Fibroblast of skin of right biceps (primary cell): ENCODE measurements at places on chromosomes 7 and 10.

DNA sequence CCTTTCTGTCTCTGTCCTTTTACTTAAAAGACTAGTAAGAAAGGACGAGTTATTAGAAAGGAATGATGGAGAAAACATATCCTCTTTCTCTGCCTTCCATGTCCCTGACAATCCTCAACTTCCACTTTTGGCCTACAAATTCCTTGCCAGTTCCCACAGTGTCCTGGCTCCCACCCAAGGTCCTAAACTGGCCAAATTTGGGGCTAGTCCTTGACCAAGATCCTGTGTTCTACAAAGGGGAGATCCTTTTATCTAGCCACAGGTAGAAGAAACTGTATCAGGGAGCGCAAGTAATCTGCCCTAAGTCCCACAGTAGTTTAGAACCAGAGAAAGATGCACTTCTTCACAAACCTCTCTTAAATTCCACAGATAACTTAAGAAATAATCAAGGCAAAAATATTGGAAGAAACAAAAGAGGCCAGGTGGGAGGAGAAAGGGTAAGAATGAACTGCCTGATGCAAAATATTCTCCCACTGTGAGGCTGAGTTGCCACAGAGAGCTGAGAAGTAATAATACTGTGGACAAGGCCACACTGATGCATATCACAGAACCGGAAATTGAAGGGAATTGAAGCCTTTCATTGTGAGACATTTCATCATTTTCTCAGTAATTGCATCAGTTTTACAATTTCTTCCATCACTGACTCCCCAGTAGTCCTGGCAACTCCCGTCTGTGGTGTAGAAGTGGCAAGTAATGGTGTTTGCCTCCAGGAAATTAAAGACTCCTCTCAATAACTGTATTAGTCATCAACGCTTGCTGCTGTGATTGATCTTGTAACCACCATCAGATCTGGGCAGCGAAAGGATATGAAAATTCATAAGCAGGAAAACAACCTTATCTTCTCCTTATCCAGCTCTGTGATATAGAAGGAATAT is 47.2 kb downstream of the DNAJC12 start:
- DNase-seq = peak; percentile 74

DNA sequence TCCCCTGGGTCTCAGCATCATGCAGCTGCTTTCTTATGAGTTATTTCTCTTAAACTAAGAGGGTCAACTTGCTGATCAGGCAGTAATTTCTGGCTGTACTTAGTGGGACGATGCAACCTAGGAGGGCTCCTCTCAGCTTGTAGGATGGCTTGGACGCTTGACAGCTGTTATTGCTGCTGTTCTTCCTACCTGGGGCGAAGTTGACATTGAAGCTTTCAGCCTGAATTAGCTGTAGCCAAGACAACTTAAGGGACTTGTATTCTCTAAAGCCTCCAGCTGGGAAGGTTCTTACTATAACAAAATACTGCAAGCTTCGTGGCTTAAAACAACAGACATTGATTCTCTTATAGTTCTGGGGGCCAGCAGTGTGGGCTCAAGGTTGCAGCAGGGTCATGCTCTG is 224.9 kb downstream of the ACTR3B start:
- no peak for DNase-seq

- peak; percentile 18 for DNase-seq
Observed at GRCh38 chr7:68562323-68562899, 1035.9 kb upstream of the AUTS2 start.

DNA sequence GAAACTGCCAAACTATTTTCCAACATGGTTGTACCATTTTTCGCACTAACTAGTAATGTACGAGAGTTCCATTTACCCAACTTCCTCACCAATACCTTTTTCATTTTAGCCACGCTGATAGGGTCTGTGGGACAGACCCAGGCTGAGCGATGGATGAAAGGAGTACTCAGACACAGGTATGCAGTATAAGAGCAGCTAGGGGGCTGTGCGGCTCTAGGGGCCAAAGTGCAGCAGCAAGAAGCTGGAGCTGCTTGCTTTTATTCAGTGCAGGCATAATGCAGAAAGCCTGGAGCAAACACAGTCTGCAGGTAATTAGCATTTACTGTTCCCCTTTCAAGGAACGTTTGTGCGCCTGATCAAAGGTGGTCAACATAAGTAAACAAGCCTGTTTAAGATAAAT is 21.0 kb downstream of the UCMA start:
- no peak for DNase-seq

GRCh38 chr7:123746931-123747488 is 1.8 kb downstream of the WASL start:
- DNase-seq = no peak

- DNase-seq = no peak
Observed at GRCh38 chr10:115030483-115031200, 62.5 kb upstream of the ATRNL1 start.

GRCh38 chr10:73639286-73639685 is 2.0 kb downstream of the MYOZ1 start:
- DNase-seq = no peak

DNA sequence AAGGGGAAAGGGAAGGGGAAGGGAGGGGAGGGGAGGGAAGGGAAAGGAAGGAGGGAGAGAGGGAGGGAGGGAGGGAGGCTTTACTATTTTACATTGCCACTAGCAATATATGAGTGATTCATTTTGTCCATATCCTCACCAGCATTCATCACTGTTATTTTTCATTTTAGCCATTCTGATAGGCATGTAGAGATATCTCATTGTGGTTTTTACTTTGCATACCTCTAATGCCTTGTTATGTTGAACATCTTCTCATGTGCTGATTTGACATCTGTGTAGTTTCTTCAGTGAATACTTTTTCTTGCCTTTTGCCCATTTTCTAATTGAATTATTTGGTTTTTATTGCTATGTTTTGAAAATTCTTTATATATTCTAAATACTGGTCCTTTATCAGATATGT is 52.7 kb downstream of the GCC1 start:
- peak; percentile 42 for DNase-seq

GRCh38 chr7:69746383-69746782 is 148.1 kb downstream of the AUTS2 start:
- no peak for DNase-seq

GRCh38 chr7:94160719-94161435 is 156.7 kb upstream of the BET1 start:
- DNase-seq = no peak

DNA sequence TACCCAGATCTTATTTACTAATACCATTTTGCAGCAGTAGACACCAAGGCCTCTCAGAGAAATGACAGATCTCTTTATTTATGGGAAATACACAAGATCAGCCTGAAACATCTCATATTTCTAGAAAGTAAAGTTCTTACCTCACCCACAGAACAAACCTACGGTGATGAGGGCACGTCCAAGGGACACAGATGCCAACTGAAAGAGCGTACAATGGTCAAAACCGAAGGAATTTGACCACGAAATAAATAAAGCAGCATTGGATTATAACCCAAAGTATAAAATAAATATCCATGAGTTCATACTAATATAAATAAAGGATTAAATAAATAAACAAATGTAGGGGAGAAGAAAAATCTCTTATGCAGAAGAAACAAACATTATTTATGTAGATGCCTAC is 747.0 kb downstream of the TNS3 start:
- no peak for DNase-seq

GRCh38 chr10:62058476-62058875 is 157.0 kb downstream of the ARID5B start:
- DNase-seq = no peak

- peak; percentile 42 for DNase-seq
Observed at GRCh38 chr7:29946428-29947186, 43.0 kb downstream of the SCRN1 start.

- DNase-seq = peak; percentile 74
Observed at GRCh38 chr7:137169282-137169698, 174.2 kb downstream of the PTN start.

DNA sequence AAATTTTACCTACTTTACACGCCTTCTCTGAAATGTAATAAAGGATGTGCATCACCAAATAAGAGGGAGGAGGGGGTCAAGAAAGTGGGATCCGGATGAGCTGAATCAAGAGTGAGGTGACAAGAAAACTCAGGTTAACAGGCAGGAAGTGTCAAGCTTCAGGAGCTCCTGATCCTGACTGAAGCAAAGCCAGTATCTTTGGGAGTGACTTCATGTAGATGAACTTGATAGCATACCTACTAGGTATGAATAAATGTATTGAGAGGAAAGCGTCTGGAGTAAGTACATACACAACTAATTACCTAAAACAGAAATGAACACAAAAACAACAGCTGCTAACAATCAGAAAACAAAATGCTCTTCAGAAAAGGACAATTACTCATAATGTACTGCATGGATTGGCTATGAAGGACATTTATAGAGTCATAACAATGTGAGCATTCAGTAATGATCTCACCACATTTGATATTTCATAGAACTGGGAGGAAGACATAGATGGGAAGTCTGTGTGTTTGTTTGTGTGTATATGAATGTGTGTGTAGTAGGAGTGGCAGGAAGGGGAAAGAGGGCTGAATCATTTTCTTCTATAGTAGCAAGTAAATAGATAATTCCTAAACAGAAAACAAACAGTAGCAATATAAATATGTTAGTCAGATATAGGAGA is 29.4 kb downstream of the PRKG1 start:
- no peak for DNase-seq

DNA sequence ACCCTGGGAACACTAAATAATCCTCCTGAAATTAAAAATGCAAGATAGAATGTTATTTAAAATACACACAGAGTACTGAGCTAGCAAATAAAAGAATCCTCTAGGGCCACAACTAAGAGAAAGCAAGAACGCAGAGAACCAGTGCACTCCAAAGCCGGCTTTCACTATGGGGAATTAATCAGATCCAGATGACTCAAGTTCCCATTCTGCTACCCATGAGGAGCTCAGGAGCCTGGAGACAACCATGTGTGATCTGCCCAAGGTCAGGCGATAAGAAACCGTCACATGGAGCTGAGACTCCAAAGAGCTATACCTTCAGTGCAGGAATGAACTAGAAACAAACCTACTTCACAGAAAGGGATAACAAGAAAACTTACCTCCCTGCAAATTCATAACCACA is 19.5 kb upstream of the CYREN start:
- peak; percentile 67 for DNase-seq

GRCh38 chr10:25683344-25683743 is 250.7 kb upstream of the MYO3A start:
- no peak for DNase-seq
